ENCODE measurements at places on chromosomes 12 and 14.

GRCh38 chr12:30594509-30594908 is 101.2 kb downstream of the IPO8 start:
- no peak for DNase-seq

- DNase-seq, result no peak
These were observed 66.0 kb downstream of the FLRT2 start for GRCh38 chr14:85595981-85596380.

- DNase-seq, result no peak
These were observed 1.0 kb downstream of the KCNA1 start for GRCh38 chr12:4910502-4911315.

DNA sequence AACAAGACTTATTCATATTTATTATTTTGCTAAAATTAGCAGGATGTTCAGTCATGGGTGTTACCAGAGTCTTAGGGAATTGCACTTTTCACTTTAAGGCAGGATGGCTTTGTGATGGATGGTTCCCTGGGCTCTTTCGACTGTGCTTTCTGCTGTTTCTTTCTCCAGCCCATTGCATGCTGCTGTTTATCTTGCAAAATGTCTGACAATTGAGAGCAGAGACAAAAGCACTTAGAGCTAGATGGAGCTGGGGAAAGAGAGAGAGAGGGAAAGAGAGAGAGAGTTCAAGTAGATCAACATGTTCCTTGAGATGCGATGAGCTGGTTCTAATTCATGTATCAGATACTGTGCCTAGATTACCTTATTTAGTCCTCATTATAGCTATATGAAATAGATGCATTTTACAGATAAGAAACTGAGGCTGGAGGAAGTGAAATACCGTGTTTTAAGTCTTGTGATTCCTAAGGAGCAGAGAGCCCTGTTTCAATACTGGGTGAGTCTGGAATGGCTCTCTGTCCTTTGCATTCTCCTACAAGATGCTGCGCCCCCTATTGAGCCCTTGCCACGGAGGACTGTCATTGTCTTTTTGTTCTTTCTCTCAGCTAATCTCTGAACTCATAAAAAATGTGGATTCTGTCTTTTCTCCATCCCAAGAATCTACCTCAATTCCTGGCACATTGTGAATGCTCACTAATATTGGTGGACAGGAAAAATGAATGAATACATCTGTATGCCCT is 227.9 kb downstream of the ALG10B start:
- no peak for DNase-seq

DNA sequence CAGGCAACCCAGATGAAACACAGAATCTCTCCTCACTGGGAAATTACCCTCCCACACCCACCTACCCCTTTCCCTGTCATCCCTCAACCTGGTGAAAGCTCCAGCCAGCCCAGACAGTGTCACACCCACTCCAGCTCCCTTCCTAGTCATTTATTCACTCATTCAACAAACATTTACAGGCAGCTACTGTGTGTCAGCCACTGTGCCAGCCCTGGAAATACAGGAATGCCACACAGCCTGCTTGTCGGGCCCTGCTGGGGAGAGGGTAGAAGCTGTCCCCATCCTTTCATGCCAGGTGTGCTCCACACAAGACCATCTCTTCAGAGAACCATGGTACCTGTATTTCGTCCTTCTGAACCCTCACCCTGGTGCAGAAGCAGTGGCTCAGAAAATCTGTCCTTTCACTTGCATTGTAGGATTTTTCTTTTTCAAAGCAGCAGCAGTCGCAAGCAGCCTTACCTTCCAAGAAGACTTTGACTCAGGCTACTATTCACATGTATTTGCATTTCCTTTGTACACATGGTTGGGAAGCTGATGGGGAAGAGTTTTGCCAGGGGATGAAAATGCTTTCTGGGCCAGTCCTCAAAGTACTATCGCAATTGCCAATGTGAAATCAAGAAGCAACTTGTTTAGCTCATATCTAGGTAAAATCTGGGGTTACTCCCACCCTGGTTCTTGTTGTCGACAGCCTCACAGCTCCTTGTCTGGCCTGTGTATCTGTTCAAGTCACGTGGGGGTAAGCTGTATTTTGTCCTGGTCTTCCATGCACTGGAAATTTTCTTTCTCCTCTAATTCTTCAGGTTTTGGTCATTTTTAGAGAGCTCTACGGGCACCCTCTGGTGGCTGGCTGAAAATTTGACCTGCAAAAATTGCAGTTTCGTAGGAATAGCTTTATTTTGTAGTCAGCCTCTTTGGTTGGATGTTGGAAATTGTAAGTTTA is 147.4 kb upstream of the EGLN3 start:
- peak; percentile 39 for DNase-seq

GRCh38 chr14:103273745-103274615 is 60.1 kb upstream of the EIF5 start:
- DNase-seq, result no peak

DNA sequence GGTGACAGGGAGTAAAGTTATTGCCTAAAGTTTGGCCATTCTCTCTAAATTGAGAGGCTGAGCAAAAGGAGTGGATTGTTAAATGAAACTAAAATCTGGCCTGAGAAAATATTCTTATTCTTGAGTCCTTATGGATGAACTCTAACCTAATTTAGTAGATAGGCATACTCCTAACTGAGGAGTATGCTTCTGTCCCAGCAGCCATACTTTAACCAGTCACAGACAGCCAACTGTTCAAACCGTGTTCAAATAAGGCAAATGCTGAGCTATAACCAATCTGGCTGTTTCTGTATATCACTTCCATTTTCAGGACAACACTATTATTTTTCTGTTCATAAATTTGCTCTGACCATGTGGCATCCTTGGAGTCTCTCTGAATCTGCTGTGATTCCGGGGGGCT is 75.9 kb upstream of the RERGL start:
- no peak for DNase-seq

DNA sequence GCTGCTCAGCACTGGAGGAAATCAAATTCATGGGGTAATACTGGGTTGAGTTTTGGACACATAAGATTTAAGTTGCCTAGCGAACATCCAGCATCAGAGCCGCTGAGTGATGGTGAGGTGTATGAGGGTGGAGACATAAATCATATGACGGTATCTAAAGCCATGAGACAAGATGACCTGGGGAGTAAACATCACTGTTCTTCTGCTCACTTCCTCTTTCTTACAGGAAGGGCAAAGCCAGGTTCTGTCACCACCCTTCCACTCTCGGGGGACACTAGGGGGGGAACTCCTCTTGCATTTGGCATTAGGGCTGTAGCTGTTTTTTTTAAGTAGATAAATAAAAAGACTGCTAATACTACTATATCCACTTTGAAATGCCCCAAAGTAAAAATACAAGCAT is 24.0 kb downstream of the PRDM4 start:
- DNase-seq, result no peak

DNA sequence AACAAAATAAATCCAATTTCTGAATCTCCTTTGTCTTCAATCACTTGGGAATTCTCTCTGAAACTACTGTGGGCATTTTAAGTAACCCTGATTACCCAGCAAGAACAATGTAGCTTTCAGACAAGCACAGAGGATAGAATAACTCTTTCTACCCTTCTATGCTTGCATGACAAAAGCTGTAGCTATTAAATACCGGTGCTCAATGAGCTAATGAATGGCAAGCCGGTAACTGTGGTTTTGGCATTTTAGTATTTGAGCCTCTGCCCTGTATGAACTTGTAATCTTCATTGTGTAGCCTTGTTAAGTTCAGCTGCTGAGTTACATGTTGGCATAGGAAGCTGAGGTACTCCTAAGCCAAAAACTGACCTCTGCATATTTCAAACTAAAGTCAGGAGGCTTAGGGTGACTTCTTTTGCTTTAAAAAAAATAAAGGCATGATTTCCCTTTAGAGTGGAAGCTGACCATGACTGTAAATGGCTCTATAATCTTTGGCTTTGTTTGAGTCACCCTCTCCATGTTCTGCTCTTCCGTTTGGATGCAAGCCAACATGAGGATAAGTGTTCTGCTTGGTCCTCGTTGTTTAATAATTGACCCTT is 171.0 kb upstream of the HIF1A start:
- no peak for DNase-seq

- peak; percentile 23 for DNase-seq
These were observed 83.6 kb upstream of the ARHGAP5 start for GRCh38 chr14:31993521-31993951.

DNA sequence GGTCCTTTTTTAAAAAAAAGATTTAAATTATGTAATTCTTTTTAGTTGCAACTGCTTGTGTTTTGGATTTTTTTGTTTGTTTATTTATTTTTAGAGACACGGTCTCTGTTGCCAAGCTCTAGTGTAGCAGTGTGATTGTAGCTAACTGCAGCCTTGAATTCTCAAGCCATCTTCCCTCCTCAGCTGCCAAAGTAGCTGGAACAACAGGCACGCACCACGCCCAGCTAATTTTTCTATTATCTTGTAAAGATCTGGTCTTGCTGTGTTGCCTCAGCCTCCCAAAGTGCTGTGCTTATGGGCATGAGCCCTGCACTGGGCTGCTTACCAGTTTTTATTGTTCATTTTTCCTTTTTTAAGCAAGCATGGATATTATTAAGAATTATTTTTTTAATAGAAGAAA is 10.6 kb upstream of the ART4 start:
- no peak for DNase-seq

DNA sequence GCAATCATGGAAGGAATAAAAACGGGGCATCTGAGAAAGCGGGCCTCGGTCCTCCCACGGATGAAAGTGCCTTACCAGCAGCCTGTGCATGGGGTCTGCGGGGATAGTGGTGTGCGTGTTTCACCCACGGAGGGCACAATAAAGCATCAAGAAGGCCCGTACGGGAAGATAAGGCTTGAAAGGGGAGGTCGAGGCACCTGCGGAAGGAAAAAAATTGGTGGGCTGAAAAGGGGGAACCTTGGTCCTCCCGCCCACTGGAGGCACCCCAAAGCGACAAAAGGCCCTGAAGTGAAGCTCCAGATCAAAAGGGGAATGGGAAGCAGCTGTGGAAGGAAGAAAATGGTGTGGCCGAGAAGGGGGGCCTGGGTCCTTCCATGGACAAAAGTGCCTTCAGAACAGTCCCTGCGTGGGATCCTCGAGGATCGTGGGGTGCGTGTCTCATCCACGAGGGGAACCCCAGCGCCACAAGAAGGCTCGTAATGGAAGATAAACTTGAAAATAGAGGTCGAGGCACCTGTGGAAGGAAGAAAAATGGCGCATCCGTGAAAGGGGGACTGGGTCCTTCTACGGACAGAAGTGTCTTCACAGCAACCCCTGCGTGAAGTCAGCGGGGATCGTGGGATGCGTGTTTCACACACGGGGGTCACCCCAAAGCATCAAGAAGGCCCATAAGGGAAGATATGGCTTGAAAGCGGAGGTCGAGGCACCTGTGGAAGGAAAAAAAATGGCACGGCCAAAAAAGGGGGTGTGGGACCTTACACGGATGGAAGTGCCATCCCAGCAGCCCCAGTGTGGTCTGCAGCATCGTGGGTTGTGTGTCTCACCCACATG is 276.9 kb downstream of the ALG10 start:
- no peak for DNase-seq

- DNase-seq, result no peak
These were observed 983.4 kb downstream of the TMEM121 start for GRCh38 chr14:106509807-106510206.

- DNase-seq, result no peak
These were observed 180.0 kb upstream of the PRMT8 start for GRCh38 chr12:3311027-3311402.

All from fibroblast of skin of abdomen (primary cell).